ENCODE measurements at places on chromosomes 3 and 15.

GRCh38 chr15:33019354-33019981, 175.0 kb downstream of the FMN1 start:
- no peak for DNase-seq

DNA sequence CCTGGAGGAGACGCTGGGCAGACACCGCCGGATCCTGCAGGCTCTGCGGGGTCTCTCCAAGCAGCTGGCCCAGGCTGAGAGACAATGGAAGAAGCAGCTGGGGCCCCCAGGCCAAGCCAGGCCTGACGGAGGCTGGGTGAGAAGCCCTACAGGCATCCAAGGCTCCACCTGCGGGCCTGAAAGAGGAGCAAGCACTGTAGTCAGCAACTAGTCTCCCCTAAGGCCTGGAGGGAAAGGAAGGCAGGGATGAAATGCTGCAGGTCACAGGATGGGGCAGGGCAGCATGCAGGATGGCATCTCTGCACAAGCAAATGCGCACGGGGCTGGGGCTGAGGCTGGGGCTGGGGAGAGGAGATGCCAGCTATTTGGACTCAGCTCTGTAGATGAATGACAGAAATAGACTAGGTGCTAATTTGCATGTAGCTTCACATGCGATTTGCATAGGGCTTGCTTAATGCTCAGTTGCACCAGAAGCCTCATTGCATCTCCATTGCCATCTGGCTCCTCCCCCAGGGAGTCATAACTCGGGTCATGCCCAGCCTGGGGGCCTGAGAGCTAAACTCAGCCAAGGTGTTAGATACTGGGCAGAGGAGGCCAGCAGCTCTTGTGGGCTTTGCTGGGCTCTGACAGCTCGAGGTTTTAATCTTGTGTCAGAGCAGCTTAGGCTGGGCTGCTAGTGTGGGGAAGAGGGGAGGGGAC, 5.2 kb upstream of the CPLX3 start:
- DNase-seq, result no peak

DNA sequence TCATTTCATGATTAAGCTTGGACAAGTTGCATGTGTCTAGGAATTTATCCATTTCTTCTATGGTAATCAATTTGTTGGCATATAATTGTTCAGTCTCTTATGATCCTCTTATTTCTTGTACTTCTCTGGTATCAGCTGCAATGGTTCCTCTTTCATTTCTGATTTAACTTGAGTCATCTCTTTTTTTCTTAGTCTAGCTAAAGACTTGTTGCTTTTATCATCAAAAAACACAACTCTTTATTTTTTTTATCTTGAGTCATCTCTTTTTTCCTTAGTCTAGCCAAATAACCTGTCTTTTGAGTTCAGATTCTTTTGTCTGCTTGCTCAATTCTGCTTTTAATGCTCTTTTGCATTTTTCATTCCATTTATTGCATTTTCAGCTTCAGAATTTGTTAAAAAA, 37.3 kb downstream of the UBE3A start:
- DNase-seq, result no peak

- no peak for DNase-seq
Observed at GRCh38 chr3:183193762-183194689, 31.5 kb upstream of the LAMP3 start.

DNA sequence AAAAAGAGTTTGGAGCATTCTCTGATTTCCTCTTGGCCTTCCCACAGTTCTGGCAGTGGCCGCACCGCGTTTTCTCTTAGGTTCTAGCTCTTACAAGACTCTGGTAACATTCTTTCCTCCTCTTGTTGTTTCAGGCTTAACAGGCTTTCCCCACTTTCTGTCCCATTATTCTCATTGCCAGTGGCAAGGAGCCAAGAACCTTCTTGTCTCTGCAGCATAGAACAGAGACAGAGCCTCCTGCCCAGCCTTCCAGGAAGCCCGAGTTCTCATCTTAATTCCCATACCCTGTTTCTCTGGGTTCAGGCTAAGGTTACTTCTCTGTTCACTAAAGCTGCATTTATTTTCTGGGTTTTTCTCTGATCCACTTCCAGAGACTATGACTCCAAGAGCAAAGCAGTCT, 61.1 kb downstream of the DUT start:
- DNase-seq, result no peak

DNA sequence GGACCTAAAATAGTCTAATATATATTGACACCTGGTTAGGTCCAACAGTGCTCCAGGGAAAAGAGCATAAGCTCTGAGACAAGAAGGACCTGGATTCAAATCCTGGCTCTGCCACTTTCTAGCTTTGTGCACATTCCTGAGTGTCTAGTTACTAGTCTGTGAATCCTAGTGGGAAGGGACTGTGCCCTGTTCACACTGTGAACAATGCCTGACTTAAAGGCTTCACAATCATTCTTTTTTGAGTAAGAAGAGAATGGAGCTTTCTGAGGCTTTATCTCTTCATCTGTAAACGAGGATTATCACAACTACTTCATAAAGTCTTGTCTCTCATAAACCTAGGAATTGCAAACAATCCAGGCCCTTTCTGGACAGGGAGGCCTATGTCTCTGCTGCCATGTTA, 235.9 kb downstream of the SOX2 start:
- no peak for DNase-seq

DNA sequence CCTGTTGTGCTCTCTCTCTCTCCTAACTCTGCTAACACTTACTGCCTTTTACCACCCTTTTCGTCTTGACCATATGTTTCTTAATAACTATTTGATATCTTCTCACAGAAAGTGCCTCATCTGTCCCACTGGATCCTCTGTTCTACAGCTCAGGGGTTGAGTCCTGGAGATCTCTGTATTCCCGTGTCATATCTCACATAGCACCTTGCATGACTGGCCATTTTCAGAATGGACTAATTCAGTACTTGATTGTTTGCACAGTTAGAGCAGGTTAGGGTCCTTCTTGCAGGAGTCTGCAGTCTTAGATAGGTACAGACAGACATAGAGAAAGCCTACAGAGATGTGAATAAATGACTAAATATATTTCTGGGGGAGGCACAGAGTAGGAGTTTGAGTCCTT, 20.9 kb downstream of the HACD3 start:
- no peak for DNase-seq

DNA sequence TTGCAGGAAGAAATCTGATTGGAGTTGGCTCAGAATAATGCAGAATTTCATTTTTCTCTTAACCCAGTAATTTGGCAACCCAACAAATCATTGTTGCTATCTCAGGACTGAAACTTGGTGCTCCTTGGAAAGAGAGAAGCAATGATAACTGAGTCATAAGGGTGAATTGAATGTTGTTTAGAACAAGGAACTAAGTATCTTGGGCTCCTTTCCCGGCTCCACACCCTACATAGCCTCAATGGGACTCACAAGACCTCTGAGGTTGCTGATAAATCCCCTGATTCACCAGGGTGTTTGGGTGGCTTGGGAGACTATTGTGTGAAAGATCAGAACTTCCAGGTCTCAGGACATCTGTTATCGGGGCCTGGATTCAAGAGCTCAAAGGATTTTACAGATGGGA, 7.8 kb upstream of the RAB8B start:
- DNase-seq, result no peak

DNA sequence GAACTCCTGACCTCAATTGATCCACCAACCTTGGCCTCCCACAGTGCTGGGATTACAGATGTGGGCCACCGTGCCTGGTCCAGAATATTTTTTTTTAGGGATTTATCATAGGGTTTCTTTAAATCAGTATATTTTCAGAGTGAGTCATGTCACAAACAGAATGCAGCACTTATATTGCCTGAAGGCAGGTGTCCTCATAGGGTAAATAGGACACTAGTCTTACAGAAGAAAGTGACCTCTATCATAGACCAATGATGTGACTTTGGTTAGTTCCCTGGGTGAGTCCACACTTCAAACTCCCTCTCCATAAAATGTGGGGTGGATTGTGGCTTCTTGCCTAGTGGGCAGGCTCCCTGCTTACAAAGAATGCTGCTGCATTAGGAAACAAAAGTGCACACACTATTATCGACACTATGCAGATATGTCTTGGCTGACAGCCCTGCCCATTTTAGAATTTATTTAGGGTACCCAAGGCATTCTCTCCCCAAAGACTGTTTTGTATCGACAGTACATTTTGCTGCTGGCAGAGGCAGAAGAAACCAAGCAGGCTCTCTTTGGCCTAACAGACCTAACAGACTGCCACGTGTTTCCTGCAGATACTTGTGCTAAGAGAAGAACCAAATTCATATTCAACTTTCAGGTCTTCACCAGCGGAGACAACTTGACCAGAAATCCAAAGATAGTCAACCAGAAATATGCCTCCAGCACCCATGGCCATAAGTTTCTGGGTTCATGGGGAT, 125.0 kb downstream of the MOBP start:
- no peak for DNase-seq

DNA sequence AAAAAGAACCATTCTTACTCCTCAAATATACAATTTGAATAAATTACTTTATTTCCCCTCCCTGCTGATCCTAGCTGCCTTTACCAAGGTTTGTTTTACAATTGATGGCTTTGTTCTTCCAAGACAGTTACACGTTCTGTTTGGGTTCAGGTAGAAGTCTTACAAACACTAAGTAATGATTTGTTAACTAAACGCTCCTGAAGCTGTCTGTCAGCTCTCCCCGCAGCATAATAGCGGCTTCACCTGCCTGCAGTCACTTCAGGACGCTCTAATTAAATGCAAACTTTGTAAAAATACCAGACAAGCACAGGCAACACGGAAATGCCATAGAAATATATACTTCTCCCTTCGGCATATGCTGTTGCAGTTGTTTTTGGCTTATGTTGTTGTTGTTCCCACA, 176.4 kb upstream of the MDFIC2 start:
- DNase-seq, result no peak

DNA sequence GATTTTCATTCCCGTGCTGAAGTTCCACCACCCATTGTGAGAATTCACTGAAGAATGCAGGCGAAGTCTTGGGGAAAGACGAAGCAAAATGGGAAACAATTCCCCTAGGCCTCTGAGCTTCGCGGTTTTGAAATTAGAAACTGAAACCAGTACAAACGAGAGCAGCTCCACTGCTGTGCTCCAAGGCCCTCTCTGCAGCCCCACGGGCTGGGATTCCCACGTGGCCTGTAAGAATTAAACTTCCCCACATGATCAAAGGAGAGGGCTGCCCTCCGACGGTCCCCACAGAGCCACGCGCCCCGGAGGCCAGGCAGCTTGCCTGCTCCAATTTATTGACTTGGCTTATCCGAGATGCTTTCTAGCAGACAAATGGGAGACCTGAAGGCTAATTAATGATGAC, 144.0 kb downstream of the GREM1 start:
- DNase-seq, result peak; percentile 39

DNA sequence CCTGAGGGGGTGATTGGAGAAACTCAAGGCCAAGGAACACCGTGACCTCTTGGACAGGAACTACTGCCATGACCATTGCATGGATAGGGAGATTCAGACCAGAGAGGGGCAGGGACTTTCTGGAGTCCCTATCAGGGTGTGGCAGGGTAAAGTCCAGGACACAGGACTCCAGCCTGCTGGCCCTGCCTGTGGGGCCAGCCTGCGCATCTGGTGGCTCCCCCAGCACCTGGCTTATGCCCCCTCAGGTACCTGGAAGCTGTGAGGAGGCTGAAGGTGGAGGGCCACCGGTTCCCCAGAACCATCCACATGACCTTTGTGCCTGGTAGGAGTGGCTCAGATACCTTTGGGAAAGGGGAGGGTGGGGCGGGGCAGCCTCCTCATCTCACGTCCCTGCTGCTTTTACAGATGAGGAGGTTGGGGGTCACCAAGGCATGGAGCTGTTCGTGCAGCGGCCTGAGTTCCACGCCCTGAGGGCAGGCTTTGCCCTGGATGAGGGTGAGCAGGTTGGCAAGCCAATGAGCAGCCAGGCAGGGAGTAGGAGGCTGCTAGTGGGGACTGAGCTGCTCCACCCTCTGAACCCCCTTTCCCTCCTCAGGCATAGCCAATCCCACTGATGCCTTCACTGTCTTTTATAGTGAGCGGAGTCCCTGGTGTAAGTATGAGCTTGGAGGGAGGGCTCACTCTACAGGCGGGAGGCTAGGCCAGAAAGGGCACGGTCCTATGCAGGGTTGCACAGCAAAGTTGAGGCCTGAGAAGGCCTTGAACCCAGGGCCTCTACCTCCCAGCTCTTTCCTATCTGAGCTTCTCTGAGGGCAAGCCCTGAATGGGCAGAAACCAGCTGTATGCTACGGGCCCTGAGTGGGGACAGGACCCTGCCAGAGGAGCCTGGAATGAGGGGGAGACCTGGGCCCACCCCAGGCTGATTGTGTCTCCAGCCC, 2.9 kb downstream of the ACY1 start:
- peak; percentile 74 for DNase-seq

DNA sequence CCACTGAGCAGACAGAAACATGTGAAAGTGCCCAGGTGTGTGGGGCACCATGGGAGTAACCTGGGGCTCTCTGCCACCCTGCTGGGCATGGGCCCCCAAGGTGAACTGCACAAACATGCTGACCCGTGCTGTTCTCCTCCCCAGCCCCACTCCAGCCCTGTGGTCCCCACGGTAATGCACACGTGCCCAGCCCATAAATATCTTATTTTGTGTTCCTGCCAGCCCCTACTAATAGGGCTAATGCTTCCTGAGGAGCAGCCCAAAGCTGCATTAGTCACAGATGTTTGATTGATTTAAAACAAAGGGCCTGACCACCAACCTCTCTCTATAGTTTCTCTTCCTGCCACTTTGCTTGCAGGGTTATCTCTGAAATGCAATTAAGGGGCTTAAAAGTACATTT, 95.4 kb downstream of the ABHD5 start:
- DNase-seq, result no peak

DNA sequence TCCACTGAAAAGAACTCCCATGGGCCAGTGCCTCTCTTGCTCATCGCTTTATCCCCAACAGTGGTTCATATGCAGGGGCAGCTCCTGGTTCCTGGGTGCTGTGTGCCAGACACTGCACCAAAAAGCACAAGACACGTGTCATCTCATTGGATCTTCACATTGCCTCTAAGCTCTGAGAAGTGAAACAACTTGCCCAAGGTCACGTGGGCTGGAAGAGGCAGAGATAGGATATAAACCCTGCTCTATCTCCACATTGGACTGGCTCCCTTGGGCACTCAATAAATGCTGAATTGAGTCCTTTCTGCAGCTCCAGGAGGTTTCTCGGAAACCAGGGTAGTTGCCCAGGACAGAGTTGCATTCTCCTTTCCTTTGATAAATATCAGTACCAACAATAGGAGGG, 88.1 kb downstream of the SRGAP3 start:
- DNase-seq, result no peak

Data from Peyer's patch (tissue), 4 donors.